ENCODE measurements at places on chromosomes 4 and X.

- DNase-seq, result no peak
Observed at GRCh38 chrX:48493890-48494364, 14.9 kb upstream of the PORCN start.

- DNase-seq, result no peak
Observed at GRCh38 chrX:15373976-15374375, 10.2 kb downstream of the VEGFD start.

GRCh38 chr4:177574446-177574845 is 132.2 kb upstream of the AGA start:
- no peak for DNase-seq

DNA sequence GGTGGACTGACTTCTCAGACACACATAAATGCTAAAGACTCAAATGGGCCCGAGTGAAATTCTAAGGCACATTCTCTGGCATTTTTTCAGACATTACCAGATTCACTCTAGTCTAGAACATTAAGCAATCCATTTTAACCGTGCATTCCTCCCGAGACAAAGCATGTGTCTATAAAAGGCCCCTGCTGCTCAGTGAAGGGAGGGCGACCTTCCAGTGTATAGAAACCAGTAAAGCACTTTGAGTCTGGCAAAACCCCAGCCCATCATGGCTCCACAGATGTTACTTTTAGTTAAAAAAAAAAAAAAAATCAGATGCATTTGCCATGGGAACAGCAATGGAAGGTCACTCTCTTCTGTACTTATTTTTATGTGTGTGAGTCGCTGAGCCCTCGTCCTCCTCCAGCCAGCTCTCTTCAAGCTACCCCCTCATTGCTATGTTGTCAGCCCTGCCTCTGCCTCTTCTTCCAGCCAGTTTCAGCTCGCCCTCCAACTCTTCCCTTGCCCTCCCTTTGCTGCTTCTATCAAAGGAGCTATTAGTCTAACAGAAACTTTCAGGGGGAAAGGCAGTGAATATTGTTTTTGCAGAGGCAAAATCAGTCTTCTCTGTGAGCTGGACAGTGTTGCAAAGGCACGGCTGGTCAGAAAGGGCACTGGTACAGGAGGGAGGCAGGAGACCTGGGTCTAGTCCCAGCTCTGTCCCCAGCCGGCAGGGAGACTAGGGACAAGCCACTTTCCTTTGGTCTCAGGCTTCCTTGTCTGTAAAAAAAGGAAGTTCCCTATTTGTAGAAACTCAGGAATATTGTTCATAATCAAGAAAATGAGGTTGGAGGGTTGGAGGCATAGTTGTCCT is 644.2 kb downstream of the ZNF674 start:
- DNase-seq, result peak; percentile 31

- DNase-seq, result no peak
Observed at GRCh38 chrX:113644426-113644825, 803.8 kb upstream of the AMOT start.

DNA sequence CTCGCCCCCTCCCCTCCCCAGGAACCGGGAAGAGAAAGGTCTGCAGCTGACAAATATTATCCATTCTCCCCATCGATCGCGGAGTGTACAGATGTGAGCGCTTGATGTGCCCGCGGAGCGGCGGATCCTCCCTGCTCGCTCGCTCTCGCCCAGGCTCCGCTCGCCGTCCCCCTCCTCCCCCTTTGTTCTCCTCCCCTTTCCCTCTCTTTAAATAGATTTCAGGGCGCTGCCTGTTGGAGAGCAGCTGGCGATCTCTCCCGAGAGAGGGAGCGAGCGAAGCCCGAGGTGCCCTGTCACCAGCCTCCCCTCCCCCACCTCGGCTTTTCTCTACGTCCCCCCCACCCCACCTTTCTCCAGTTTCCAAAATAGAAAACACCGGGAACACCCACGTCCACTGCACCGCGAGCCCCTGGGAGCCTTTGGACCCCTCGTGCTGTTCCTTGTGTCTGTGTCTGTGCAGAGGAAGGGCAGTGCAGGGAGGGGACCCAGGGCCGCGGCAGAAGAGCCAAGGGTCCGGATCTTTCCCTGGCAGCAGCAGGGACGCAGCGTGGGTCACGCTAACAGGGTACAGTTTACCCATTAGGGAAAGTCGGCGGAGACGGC is 56.6 kb upstream of the BCOR start:
- no peak for DNase-seq

DNA sequence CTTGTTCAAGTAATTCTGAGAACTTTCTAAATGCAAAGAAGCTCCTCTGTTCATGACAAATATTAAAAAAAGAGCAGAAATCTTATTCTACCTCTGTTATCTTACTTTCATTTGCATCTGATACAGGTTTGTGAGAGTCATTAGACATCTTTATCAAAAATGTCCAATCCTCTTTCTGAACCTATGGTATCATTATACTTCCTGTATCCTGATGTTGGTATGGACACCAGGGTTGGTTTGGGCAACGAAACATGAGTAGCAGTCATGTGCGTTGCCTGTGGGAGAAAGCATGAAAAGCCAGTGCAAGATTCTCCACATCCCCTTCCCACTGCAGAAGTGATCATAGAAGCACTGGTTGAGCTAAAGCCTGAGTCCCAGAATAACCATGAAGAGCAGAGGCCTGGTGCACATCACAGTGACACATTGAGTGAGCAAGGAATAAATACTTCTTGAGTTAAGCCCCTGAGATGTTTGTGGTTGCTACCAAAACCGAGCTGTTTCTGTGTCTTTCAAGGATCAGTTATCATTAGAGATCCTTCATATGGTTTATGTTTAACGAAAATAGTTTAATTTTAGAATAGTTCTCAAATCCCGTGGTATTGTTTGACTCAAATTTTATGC is 197.2 kb downstream of the BANK1 start:
- no peak for DNase-seq

GRCh38 chr4:123996718-123997510 is 600.3 kb downstream of the SPRY1 start:
- peak; percentile 60 for DNase-seq

GRCh38 chr4:182880387-182881356 is 36.5 kb downstream of the DCTD start:
- DNase-seq, result no peak

DNA sequence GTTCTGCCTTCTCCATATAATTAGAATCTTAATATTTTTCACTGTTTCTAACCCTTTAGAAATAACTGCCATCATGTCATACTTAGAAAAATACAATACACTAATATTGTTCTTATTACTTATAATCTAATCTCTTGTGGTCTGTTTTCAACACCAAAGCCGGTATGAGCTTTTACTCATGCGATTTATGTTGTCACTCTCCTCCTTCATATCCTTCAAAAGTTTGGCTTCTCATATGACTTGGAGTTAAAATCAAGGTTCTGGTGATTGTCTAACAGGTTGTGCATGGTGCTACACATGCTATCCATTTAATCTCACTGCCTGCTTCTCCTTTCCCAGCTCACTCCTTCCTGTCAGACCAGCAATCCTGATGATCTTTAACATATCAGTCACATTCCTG is 1392.9 kb downstream of the ARAP2 start:
- no peak for DNase-seq

DNA sequence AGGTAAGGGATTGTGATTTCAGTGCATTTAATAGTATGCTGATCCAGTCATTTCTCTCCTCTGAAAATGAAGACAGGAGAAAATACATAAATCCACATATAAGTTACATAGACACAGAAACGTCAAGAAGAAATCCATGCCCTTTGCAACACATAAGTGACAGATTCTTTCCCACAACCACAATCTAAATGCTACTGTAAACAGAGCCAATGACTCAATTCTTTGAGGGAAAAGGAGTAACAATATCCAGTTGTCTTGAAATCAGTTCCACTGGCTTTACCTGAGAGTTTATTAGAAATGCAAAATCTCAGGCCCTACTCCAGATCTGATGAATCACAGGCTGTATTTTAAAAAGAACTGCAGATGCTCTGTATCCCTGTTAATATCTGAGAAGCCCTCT is 66.4 kb downstream of the ARAP2 start:
- no peak for DNase-seq

- no peak for DNase-seq
Observed at GRCh38 chr4:107600436-107600835, 119.6 kb downstream of the PAPSS1 start.

DNA sequence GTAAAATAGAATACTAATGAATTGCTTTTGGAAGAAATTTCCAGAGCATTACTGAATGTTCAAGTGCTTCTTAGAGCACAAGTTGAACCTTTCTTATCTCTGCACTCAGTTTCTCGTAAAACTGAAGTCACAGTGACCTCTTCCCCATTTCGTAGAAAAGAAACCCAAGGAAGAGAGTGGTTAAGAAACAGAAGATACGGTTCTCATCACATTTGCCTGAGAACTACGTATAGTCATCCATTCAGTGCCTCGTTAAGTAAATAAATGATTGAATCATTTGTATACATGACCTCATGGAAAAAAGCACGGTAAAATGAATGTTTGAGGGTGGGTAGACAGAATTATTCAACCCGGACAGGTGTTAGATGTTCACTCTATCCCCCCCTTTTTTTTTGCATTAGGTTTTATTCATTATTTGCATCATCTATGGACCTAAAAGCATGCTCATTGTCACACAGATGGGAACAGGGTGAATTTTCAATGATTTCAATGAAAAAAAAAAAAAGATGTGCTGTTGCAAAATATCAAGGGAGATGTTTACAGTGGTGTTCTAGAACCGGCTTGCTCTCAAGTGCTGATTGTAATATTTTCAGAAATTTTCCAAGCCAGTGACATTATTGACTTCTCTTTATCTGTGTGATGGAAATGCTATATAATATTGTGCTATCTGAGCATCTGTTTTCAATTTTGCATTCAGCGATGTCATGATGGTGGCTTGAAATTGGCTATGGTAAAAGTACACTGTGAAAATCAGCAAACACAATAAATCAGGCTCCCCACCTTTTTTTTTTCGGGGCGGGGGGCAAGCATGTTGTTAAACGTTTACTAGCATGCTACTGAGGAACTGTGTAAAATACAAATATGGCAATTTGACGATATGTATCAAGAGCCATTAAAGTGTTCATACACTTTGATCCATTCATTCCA is 4.3 kb downstream of the RHOH start:
- DNase-seq, result no peak

GRCh38 chr4:47218631-47219030 is 187.3 kb downstream of the GABRB1 start:
- no peak for DNase-seq

GRCh38 chr4:94256144-94256783 is 48.6 kb downstream of the SMARCAD1 start:
- DNase-seq, result no peak

DNA sequence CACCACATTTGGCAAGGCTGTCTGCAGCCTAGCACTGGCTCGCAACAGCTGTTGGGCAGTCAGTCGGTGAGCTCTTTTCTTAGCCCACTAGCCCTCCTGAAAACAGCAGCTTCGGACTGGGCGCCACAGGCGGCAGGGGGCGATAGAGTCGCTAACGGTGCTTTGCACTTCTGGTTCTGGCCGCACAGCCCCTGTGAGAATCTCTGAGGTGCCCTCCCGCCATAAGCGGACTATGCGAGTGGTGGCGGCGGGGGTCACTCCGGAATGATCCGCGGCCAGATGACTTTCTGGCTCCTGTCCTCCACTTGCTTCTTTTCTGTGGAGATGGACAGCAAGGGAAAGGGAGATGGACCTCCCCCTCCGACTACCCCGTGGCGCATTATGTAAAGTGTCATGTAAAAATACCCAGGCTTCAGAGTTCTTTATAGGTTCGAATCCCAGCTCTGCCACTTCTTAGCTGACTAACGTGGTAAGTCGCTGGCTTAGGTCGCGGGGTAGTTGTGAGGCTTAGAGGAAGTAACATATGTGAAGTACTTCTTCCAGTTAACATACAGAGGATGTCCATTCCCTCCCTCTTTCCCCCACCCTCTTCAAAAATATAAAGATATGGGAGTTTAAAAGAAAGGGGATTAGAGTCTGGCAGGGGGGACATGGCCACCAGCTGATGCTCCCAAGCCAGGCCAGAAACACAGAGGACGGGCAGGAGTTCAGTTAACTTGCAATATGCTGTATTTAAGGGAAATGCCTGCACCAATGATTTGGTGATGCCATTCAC is 11.0 kb downstream of the ARHGAP36 start:
- DNase-seq, result no peak

DNA sequence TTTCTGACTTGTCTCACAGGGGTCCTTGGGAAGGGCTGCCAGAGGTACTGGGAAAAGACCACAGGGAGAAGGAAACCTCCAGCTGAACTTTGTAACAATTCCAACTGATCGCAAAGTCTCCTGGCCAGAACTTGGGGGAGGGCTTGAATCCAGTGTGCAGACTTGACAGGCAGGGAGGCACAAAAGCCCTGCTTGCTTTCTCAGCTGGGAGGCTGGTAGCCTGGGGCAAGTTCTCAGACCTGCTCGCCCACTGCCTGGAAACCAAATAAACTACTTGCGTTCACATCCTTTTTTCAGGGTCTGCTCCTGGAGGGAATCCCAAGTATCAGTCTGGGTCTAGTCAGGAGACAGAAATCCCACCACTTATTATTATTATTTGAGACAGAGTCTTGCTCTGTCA is 48.0 kb upstream of the CASK start:
- DNase-seq, result no peak

- no peak for DNase-seq
Observed at GRCh38 chrX:55524487-55524886, 34.8 kb upstream of the USP51 start.

- DNase-seq, result no peak
Observed at GRCh38 chr4:88730811-88731210, 33.2 kb upstream of the NAP1L5 start.

- no peak for DNase-seq
Observed at GRCh38 chr4:25060963-25061340, 30.2 kb upstream of the LGI2 start.

DNA sequence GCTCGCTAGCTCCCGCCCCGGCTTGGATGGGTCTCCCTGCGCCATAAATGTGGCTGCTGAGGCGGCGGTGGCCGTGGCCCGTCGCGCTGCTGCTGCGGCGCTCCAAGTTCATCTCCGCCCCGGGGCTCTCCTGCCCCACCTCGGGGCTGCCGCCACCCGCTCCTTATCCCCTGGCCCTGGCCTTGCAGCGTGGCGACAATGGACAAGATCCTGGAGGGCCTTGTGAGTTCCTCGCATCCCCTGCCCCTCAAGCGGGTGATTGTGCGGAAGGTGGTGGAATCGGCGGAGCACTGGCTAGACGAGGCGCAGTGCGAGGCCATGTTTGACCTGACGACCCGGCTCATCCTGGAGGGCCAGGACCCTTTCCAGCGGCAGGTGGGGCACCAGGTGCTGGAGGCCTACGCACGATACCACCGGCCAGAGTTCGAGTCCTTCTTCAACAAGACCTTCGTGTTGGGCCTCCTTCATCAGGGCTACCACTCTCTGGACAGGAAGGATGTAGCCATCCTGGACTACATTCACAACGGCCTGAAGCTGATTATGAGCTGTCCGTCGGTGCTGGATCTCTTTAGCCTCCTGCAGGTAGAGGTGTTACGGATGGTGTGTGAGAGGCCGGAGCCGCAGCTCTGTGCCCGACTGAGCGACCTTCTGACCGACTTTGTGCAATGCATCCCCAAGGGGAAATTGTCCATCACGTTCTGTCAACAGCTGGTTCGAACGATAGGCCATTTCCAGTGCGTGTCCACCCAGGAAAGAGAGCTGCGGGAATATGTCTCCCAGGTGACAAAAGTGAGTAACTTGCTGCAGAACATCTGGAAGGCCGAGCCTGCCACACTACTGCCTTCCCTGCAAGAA is 763 bp downstream of the USP38 start:
- DNase-seq, result no peak
